ENCODE measurements at places on chromosomes 4 and X.

GRCh38 chr4:176439611-176440010 lies 119.8 kb downstream of the SPCS3 start:
- no peak for DNase-seq

GRCh38 chr4:182318256-182318655 lies 75.1 kb downstream of the TENM3 start:
- no peak for DNase-seq

DNA sequence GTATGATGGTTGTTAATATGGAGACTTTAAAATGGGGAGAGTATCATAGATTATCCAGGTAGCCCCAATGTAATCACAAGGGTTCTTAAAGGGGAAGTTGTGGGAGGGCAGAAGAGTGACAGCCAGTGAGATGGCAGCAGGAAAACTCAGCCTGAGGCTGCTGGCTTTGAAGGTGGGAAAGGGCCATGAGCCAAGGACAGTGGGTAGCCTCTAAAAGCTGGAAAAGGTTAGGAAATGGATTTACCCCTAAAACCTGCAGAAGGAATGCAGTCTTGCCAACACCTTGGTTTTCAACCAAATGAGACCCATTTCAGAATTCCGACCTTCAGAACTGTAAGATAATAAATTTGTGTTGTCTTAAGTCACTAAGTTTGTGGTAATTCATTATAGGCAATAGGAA lies 68.8 kb upstream of the BLTP1 start:
- DNase-seq, result no peak

DNA sequence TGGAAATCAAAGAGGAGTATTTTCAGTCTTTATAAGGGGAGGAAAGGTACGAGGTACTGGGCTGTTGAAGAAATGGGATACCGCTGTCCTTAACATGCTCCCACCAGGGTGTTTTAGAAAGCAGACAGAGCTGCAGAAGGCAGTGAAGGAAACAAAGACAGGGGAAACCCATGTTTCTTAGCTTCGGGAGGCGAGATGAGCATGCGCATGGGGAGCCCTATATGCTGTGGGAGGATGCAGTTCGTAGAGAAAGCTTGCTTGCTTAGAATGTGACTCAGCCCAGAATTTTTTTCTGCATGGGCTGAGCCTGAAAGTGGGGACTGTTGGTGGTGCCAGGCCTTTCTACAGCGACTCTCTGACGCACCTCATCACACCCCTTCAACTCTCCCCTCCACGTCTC lies 28.8 kb upstream of the SCOC start:
- peak; percentile 35 for DNase-seq
